Panc1 (cell line): ENCODE measurements at places on chromosomes 16 and 17. TPM values are rescaled to one million over a fixed set of nuclear protein-coding genes. Genes with fewer than 3 reads are reported as not detected.

Gene FOXC2
- total RNA-seq: 14.9 TPM

Gene ARSG
- total RNA-seq: 2.3 TPM

Gene TTYH2
- total RNA-seq: 8.3 TPM

Gene CCT6B
- 1.5 TPM for total RNA-seq

Gene OMG
- total RNA-seq: not detected

Gene MGAT5B
- 34.9 TPM for total RNA-seq

Gene FAM171A2
- total RNA-seq: 7.6 TPM

Gene CASKIN1
- total RNA-seq: 4.5 TPM

Gene FAM20A
- 0.44 TPM for total RNA-seq

Gene TBC1D3B
- 7.4 TPM for total RNA-seq

Gene NPW
- 15.3 TPM for total RNA-seq

Gene OTOP3
- not detected for total RNA-seq

Gene SLC26A11
- 30.9 TPM for total RNA-seq

Gene ATP2C2
- total RNA-seq: 0.67 TPM

Gene STXBP4
- total RNA-seq: 12.8 TPM

Gene KLHL10
- total RNA-seq: not detected

Gene DNAH17
- total RNA-seq: 0.18 TPM

Gene KRTAP2-4
- total RNA-seq: not detected

Gene ITGAD
- total RNA-seq: not detected

Gene PPP1R1B
- 45.7 TPM for total RNA-seq

Gene LUC7L3
- 136 TPM for total RNA-seq

Gene TLCD2
- 7.0 TPM for total RNA-seq

Gene NGFR
- total RNA-seq: 1.6 TPM

Gene KRT40
- not detected for total RNA-seq

Gene HEATR9
- total RNA-seq: not detected

Gene PRSS53
- total RNA-seq: 3.4 TPM

Gene PRR15L
- total RNA-seq: 0.18 TPM

Gene DBF4B
- 24.0 TPM for total RNA-seq

Gene LRRC46
- 1.9 TPM for total RNA-seq

Gene GCGR
- 1.6 TPM for total RNA-seq

Gene IRX5
- 2.7 TPM for total RNA-seq

Gene EPN3
- total RNA-seq: 0.92 TPM
